ENCODE measurements at places on chromosomes 12 and 14.

- no peak for DNase-seq
These were observed 190.2 kb upstream of the CNOT2 start for GRCh38 chr12:70052931-70053497.

DNA sequence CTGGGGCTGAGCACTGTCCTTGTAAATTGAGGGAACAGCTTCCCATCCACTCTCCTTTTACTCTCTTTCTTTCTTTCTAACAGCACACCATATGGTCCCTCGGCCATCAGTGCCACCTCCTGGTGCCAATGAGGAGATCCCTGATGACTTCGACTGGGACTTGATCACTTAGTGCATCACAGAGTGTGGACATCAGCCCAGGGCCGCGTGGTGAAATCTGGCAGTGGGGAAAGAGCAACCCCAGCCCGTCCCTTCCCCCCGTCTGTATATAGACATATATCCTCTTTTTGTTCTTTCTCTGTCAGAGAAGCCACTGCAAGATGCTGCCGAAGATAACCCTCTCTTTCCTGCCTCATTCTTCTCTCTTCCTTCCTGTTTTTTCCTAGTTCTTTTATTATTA, 13.5 kb downstream of the C3AR1 start:
- DNase-seq, result no peak

DNA sequence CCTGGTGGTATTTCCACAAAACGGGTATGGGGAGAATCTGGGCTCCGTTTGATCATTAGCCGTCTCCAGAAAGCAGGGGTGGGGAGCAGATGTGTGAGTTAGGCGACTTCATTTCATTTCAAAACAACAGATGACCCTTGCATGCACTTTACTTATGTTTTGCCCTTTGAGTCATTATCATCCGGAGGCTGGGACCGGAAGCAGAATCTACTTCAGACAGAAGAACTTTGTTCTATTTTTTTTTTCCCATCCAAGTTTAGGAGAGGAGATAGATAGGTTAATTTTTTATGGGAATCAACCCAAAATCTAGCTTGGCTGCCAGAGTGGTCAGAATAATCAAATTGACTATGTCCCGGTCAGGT, 31.3 kb upstream of the CMAS start:
- no peak for DNase-seq

- no peak for DNase-seq
These were observed 3.1 kb upstream of the KIF26A start for GRCh38 chr14:104135121-104135903.

DNA sequence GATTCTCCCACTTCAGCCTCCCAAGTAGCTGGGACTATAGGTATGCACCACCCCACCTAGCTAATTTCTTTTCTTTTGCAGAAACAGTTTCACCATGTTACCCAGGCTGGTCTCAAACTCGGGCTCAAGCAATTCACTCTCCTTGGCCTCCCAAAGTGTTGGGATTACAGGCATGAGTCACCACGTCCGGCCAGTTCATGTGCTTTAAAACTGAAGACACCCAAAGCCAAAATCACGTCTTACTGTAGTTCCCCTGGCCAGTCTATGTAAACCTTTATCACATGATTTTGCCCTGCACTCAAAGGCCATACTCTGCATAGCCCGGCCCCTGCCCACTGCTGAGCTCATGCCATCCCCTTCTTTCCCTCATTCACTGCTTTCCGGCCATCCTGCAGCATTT, 4.5 kb downstream of the ALKBH2 start:
- DNase-seq, result no peak

DNA sequence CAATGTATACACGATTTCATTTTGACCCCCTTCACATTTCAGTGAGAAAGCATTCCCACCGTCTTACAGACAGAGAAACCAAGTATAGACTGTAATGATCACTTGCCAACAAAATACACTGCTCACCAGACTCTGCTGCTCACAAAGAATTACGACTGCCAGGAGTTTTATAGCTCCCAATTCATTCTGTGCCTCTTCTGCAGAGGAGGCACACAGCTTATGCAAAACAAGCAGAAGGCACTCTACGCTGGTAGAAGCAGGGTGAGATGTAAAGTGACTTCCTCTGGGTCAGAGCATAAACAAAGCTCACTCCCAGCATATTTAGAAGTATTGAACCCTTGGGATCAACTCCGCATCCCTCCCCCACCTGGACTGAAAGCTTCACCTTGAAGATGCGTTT, 14.6 kb downstream of the SPTB start:
- DNase-seq, result no peak

DNA sequence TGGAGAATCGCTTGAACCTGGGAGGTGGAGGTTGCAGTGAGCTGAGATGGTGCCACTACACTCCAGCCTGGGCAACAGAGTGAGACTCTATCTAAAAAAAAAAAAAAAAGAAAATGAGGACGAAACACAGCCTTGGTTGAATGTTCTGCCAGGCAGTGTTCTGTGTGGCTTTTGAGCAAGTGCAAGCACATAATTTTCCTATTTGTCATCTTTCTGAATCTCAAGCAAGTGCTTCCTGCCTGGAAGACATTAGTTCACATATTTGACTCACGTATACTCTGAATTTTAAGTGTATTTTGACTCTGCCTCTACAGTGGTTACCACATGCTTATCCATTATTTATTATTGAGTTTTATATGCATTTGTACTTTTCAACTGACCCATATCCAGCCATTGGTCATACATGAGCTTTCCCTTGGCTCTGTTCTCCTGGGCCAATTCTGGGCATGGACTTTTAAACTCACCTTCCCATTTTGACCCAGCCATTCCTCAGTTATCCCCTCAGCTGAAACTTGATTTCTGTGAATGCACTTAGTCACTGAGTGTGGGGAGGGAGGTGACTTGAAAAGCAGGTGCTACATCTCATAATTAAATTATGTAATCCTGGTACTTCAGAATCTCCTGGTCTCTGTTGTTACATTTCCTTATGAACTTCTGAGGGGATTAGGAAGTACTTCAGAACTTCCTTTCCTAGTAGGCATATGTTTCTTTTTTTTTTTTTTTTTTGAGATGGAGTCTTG, 8.1 kb downstream of the OR10G2 start:
- DNase-seq, result no peak

DNA sequence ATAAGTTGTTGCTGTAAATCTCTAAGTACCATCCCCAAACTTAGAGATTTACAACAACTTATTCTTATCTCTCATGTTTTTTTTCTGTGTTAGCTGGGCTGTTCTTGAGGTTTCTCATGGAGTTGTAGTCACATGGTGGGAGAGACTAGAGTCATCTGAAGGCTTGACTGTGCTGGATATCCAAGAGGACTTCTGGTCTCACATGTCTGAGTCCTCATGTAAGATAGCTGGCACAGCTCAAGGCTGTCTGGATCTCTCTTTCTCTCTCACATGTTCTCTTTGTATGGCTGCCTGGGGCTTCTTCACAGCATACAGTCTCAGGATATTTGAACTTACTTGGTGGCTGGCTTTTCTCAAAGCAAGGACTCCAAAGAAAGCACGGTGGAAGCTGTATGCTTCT, 63.8 kb downstream of the DACT1 start:
- no peak for DNase-seq

DNA sequence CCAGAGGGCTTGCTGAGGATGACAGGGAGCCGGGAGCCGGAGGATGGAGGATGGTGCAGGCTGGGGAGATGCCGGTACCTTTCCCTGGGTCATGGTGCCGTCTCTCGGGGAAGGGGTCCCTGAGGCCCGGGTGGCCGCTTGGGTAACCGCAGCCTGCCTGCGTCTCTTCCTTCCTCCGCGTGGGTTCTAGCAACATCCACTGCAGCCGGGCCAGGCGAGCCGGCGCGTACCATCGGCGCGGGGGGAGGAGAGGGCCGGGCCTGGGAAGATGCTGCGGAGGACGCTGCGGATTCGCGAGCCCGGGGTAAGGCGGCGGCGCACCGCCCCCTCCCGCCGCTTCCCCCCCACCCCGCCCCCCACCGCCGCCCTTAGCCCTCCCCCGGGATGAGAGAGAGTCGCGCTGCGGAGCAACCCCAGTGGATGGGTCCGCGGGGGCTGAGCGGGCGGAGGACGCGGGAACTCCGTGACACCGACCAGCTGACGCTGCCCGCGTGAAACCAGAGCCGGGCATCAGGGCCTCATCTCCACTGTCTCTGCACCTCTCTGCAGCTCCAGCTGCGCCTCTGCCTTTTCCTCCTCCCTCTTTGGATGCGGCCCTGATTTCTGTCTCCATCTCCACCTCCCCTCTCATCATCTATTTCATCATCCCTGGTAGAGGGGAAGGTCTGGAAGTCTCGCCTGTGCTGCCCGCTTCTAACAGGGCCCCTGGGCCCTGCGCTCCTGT, at the start of gene FAIM2:
TSS of gene FAIM2 (minus strand) at position 201 of the 724 bp plus-strand sequence. CDS start at position 93, 108 bp downstream.
- peak; percentile 48 for DNase-seq

GRCh38 chr12:6858799-6859198, 6.8 kb downstream of the USP5 start:
- no peak for DNase-seq

DNA sequence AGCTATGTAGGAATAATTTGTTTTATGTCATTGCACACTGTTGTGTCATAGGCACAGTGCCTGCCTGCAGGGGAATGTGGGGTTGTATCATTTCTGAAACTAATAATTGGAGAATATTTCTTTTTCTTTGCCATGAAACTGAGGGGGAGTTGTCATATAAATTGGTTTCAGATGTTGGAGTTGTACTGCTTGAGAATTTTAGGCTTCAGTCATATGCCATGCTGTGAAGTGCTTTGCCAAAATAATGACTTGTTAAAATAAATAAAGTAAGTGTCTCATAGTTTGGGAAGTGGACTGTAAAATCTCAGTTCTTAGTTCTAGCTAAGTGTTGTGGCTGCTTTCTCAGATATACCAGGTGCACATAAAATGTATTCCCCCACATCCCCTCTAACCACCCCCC, 116.8 kb downstream of the DAAM1 start:
- DNase-seq, result no peak

GRCh38 chr12:56158926-56159461, 835 bp downstream of the MYL6 start:
- DNase-seq, result peak; percentile 34

GRCh38 chr14:84090837-84091236, 1439.1 kb upstream of the FLRT2 start:
- DNase-seq, result no peak

DNA sequence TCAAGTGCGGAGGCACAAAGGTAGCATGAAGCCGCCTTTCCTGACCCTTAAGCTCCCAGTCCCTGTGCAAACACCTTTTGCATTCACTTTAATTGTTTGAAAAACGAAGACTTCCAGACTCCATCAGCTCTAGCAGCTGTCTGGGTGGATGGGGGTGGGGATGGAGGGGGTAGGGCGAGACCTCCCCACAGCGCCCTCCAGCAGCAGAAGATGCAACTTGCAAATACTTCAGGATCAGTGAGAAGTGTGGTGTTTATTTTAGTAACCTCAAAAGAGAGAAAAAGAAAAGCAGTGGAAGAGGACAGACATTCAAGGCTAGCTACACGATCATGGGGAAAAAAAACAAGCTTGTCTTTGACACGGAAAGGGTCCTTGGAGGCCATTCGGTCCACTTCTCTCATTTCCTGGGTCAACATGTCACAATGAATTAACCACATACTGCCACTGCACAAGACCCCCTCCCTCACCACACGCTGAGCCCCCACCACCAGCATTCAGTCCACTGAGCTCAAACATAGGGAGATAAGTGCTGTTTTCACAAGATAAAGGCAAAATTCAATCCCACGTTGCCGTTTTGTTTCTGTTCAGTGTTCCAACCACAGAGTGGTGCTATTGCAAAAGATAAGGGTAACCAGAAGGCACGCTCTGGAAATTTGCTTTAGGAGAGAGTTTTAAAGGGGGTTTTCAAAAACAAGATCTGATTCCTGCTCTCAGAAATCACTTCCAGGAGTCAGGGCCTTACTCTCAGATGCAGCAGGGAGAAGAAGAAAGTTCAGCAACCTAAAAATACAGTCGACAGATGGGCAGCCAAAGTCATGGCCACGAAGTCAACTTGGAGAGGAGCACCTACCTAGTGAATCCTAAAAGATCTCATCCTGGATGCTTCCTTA, 3.3 kb upstream of the NTF3 start:
- DNase-seq, result no peak

DNA sequence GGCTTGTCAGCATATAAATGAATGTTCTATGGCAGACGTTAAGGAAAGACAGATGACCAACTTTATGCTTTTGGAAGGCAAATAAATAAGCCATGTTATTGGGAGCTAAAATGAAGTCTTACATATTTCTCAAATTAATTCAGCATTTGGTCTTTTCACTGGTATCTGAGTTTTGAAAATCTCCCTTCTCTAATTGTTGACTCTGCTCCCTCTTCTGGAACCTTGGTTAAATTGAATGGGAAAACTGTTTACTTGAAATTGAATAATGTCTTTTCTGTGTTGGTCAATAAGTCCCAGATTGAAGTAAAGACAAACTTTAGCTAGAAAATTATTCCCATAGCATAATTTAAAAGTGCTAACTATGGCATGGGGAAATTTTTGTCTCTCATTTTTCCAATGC, 38.7 kb downstream of the LGR5 start:
- DNase-seq, result no peak

DNA sequence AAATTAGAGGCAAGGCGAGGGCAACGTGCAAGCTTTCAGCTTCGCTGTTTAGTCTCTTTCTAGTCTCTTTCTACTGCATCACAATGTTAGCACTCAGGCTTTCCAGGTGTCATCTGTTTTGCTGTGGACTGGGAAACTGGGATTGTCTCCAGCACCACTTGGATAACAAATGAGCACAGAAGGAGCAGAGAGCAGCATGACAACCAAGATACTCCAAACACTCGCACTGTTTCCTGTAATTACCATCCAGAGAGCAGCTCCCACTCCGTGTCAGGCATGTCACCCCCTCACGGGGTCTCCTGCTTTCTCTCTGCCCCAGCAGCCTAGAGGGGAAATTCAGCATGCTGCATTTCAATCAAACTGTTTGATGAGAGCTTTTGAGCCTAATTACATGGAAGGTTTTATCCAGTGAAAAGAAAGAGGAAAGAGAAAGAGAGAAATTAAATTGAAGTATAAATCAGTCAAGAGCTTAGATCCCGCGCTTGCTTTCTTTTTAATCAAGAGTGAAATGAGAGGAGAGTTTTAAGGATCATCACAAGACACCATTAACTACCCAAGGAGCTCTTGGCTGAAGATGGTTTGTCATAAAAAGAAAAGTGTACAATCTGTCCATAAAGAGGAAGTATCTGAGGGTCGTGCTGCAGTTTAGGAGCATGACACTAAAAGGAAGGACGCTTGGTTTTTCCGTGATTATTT, 917.7 kb downstream of the DIO2 start:
- DNase-seq, result no peak

GRCh38 chr14:67853715-67854114, 34.1 kb downstream of the RAD51B start:
- no peak for DNase-seq

Measured in CD4-positive, alpha-beta T cell treated with Interleukin-10 for 1 hour (primary cell).